Activated T-cell treated with anti-CD3 and anti-CD28 coated beads for 4 hours (primary cell): ENCODE measurements at places on chromosomes 12 and 14.

DNA sequence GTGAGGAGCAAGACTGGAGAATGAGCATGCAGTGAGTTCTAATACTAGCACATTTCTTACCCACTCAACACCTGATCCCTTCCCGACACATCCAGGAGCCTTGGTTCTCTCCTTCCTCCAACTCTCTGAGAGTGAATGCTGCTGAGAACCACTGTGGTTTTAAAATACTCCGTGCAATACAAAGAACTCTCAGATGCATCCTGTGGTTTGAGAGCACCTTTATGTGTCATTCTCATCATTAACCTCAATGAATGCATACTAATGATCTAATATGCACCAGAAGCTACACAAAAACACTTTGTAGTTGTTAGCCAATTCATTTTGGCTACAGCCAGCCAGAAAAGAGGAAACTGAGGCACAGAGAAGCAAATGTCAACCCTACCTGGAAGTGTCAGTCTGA, 87.6 kb downstream of the GALNT8 start:
- no peak for DNase-seq

DNA sequence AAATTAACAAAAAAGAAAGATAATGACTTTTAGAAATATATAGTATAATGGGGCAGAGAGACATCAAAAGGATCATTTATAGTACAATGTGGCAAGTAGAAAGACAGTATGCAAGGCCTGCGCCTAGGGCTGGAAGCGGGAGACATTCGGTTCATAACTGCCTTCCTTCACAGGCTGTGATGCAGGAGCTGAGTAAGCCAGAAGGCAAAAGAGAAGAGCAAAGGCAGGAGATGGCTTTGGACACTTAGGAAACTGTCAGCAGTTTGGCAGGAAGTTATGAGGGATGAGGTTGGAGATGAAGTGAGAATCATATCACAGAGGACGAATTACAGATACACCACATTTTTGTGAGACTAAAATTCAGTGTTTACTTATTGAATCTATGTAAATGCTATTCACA, 97.8 kb downstream of the EPS8 start:
- no peak for DNase-seq

- no peak for DNase-seq
These were observed 10.1 kb downstream of the GSG1 start for GRCh38 chr12:13093191-13093847.

DNA sequence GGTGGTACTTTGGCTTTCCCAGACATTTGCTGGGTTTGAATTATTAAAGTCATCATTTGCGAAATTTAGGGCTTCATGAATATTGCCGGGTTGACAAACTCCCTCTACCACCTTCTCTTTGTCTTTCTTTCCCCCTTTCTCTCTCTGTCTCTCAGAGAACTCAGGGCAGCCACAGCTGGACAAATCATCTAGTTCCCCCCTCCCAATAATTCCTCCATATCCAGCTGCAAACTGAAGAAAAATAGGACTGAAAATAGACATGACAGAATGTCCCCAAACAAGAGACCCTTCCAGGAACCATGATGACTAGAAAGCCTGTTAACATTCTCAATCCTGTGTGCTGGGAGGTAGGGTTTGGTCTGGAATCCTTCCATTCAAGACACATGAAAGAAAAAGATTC, 67.1 kb upstream of the TBX5 start:
- no peak for DNase-seq

GRCh38 chr12:89994911-89995310, 286.3 kb upstream of the ATP2B1 start:
- DNase-seq: no peak

- DNase-seq: no peak
These were observed 36.5 kb downstream of the CMKLR1 start for GRCh38 chr12:108302403-108303311.

DNA sequence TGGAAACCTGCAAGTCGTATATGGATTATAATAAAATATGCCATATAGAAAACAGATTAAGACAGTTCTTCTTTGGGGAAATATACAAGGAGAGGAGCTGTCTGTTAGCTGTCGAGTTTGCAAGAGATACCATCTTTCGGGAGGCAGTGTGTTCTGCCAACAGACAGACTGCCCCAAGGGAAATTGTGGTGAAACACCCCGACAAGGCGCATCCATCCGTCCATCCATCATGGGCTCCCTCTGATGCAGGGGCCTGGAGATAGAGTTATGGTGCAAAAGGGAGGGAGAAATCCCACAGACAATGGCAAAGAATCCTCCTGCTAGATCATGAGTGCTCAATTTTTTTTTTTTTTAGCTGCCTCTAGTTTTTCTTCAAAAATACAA, 156.3 kb downstream of the DPF3 start:
- DNase-seq: no peak
